ENCODE measurements at places on chromosomes 12 and 14.

GRCh38 chr12:48442179-48442847 is 30.0 kb upstream of the ANP32D start:
- peak; percentile 21 for DNase-seq

DNA sequence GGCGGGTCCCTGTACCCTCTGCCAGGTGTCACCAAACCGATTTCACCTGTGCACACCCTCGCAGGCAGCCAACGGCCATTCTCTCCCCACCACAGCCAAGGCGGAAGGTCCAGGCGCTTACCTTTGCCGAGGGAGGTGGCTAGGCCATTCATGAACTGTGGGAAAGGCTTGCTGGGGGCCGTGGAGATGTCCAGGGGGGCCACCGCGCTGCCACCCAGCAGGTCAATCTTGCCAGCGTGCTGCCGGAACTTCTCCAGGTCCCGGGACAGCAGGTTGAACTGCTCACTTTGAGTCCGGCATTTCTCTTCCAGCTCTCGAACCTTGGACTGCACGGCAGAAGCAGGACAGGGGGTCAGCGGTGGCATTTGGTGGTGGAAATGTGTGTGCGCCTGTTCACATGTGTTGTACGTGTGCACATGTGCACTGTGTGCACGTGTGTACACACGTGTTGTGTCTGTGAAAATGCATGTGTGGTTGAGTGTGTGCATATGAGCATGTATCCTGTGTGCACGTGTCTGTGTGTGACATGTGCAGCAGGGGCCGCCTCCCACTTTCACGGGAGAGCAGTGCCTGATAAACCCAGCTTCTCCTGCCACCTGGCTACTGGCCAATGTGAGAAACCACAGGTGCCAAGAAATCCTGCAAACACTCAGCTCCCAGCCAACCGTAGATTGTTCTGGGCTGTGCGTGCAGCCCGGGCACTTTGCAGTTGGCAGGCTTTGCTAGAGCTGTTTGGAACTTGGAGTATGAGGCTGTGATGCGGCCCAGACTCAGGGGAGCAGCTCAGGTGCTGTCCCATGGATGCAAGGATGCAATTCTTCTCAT is 118.9 kb downstream of the PIWIL1 start:
- DNase-seq = no peak

DNA sequence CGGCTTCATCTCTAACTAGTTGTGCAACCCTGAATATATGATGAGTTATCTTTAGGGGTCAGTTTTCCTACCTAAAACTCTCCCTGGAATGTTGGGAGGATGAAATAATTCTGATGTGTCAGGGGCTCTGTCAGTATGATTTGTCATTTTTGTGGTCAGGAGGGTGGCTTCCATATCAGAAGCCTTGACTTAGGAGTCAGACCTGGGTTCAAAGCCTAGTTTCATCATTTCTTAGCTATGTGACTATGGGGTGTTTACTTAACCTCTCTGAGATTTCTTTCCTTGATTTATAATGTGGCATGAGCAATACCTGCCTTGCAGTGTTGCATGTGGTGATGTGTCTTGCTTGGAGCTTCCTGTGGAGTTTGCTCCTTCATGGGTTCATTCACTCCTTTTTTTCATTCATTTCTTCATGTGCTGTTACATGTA is 146.8 kb downstream of the CHST11 start:
- no peak for DNase-seq

- DNase-seq = no peak
Measured at GRCh38 chr14:89078021-89078795, 253.8 kb downstream of the TTC8 start.

- DNase-seq = no peak
Measured at GRCh38 chr12:30988086-30988485, 61.5 kb downstream of the TSPAN11 start.

- DNase-seq = no peak
Measured at GRCh38 chr14:89757313-89757939, 197.1 kb downstream of the EFCAB11 start.

DNA sequence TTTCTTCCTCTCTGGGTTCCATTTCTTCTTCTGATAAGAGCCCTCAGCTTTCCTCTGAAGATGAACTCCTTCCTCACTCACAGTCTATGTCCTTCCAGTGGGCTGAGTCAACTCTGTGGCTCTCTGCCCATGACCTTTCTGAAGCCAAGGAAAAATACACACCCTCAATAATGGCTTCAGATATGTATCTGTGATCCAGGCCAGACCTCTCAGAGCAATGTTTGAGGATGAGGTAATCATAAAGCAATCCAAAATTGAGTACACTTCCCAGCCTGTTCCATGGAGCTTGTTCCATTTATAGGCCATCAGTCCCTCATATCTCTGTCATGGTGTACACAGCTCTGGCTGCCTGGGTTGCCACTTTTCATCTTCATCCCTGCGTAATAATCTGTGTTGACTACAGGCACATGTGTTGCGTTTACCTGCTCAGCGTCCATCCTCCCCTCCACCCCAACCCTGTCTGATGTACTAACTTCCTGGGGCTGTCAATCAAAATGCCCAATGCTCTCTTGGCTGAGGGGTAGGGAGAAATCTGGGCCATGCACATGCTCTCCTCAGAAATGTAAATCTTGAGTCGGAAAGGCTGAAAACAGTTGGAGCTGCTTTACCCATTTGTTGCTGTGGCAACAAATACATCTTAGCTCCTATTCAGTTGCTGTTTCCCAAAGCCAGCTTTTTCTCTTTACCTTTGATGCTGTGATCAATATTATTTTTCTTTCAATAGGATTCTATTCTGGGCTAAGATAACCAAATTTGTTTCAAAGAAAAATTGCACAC is 377.8 kb upstream of the TMEM132C start:
- no peak for DNase-seq

DNA sequence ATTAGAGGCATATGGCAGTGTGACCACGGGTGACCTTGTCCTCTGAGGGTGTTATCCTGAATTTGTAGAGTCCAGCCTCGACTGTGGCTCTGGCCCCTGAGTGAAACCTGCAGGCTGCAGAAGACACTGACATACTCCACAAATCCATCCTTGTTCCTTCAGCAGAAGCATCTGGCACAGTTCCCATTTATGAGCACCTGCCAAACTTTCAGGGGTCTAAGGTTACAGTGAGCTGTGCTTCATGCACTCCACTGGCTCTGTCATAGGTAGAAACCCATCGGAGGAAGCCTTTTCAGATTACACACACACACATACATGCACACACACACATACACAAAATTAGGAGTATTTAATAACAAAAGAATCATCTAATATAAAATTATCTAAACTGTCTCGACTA is 13.6 kb upstream of the NUAK1 start:
- no peak for DNase-seq

DNA sequence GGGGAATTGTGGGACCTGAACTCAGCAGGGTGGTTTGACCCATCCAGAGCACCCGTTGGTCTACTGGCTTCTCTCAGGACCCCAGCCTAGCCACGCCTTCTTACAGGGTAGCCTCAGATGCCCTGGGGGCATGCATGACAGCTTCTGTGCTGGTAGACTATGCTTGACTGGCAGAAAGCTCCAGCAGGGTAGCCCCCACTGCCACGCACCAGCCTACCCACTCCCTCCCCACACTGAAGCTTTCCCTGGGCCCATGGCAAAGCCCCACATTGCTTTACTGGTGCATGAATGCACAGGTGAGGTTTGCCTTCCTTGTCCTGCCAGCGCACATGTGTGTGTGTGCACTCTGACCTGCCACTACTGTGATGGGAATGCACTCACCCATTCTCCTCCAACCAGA is 772.2 kb downstream of the LRFN5 start:
- no peak for DNase-seq

DNA sequence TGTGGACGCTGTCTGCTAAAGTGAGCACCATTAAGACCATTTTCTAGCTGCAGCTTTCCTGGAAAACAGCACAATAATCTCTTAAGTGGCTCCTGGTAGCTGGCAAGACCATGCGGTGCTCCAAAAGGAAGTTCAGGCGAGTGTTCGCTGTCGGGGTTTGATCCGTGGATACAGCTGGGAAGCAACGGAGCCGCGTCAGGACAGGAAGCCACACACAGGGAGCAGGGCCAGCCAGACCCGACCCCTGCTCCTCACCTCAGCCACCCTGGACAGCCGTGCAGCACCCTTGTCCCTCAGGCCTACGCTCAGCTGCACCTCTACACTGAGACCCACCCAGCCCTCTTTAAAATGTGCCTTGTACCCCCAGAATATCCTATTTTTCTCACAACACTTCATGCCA is 19.4 kb downstream of the ZFYVE21 start:
- DNase-seq = no peak

- DNase-seq = no peak
Measured at GRCh38 chr12:26939953-26940352, 1.7 kb downstream of the FGFR1OP2 start.

DNA sequence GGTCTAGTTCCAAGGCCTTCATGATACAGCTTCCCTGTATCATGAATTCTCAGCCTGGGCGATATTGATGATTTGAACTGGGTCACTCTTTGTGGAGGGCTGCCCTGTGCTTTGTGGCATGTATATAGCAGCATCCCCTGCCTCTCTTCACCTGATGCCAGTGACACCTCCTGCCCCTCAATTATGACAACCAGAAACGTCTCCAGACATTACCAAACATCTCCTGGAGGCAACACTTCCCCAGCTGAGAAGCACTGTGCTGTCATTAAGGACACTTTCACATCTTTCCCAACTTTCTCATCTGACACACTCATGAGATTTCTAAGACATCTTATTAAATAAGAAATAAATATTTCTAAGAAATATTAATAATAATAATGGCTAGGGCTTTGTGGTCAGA is 315.3 kb downstream of the BCL11B start:
- no peak for DNase-seq

GRCh38 chr12:46133751-46134150 is 135.1 kb downstream of the SLC38A1 start:
- DNase-seq = no peak

DNA sequence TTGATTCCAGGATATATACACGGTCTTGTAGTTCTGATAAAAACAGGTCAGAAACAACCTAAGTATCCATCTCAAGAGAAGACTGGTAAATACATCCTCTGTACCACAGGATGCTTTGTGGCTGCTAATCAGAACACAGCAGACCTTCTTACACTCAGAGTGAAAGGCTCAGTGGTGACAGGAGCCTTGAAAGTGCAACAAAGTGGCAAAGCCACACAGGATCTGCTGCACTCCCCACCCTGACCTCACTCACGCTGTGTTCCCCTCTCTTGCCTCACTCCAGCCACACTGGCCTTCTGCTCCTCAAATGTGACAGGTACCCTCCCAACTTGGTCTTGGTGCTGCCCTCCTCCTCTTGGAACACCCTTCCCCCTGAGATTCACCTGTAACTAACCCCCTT is 98.1 kb upstream of the GRIP1 start:
- DNase-seq = no peak

DNA sequence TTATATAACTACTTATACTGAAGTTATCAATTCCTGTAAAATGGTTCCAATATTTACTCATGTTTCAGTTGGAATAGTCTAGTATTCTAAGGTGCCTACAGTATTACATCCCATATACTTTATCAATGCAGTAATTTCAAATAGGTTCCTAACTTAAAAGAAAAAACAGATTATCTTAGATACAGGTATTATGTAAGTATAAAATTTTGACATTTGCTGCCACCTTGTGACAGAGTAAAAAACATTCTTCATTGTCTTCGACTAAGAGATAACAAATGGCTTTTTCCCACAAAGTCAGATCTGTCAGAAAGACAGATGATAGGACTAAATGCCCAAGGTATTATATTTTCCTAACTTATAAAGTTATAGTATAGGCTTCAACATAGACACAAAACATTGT is 78.7 kb downstream of the TXNDC16 start:
- DNase-seq = no peak

DNA sequence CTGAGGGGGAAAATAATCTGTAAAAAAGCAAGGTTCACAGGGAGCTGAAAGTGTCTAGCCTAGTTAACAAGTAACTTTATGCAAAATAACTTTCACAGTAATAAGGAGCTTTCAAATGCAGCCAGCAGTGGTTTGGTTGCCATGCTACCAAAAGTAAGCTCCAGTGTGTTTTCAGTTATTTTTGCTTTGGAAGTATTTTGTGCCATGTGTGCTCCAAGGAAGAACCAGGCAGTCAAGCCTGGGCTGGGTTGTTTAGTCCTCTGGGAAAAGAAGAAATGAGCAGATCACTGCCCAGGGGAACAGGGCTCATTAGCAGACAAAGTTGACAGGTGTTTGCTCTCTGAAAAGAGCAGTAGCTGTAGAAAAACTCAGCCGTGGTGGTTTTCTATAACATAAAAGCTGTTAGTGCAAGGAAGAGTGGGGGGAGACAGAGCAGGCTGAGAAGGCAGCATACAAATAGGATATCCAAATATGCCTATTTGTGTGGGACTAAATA is 92.8 kb upstream of the TMTC2 start:
- no peak for DNase-seq

DNA sequence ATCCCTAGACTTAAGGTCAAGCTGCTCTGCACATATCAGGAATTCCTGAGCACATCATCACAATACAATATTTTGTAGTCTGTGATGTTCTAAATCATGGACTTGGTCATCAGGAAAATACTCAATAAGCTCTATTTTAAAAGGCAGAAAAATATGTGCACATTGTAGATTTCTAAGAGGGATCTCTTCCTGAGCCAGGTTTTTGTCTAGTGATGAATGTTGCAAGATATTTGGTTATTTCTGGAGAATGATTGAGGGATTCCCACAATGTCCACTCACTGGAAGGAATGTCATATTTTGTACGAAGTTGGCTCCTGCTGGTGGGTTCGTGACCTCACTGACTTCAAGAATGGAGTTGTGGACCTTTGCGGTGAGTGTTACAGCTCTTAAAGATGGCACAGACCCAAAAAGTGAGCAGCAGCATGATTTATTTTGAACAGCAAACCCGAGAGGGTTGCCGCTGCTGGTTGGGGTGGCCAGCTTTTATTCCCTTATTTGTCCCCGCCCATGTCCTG is 300.9 kb upstream of the DCN start:
- DNase-seq = no peak

- DNase-seq = no peak
Measured at GRCh38 chr12:21631367-21631766, 26.3 kb downstream of the LDHB start.

- DNase-seq = no peak
Measured at GRCh38 chr12:127562816-127563215, 704.2 kb upstream of the TMEM132C start.

GRCh38 chr12:121033625-121034349 is 5.3 kb downstream of the OASL start:
- DNase-seq = no peak

DNA sequence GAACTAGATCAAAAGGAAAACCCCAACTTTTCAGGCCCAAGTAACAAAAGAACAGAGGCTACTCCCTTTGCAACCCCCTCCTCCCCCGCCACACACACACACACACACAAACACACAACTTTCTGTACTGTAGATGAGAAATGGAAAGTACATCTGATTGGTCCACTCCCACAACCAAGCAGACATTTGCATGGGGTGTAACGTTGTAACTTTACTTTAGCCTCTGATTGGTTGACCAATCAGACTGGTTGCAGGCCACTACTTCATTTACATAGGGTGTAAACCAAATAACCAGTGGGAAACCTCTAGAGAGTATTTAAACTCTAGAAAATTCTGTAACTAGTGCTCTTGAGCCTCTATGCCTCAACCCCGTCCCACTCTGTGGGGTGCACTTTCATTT is 425.5 kb downstream of the GXYLT1 start:
- DNase-seq = no peak

Data from HuH-7 (cell line).